ENCODE measurements at places on chromosomes 6 and 20.
A peak's percentile ranks its signal among the peaks of the same experiment; 100 is the strongest.

DNA sequence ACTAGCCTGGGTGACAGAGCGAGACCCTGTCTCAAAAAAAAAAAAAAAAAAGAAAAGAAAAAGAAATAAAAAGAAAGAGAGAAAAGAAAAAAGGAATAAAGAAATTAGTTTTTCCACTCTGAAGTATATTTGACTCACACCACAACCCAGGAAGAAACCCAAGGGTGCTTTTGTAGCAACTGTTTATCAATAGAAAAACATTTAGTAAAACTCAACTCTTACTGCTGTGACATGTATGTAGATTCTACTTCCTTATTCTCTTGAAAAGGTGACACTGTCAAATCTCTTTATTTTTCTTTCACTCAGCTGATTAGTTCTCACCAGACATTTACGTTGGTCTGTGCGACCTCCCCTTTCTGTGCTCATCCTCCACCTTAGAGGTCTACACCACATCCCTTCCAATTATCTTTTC lies 99.9 kb upstream of the SHLD1 start:
- no peak for DNase-seq

DNA sequence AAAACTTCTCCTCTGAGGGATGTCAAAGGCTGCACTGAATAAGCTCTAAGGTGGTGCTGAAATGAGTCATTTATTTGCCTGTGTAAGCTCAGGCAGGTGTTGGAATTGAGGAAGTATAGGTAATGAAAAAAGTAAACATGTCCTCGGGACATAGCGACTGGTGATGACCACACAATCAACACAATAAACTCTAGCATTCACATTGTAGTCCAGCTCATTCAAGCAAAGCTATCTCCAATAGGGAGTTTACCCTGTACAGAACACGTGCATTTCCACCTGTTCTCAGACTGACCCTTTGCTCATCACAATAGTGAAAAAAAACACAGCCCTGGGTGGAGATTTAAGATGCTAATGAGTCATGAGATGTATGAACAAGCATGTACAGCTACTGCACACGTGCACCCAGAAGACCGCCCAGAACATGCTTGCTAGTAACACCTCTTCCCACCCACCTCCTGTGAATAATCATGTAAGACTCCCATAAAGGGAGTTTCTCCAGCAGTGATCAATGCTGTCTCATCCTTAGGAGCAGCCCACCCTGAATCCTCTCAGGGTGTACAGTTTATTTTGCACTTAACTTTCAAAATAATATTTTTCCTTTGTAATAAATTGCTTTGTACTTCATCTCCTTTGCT lies 33.0 kb upstream of the POU5F1 start:
- DNase-seq, result peak; percentile 30

GRCh38 chr6:133674661-133675060 lies 214.3 kb upstream of the TCF21 start:
- DNase-seq, result no peak

- no peak for DNase-seq
These were observed 8.5 kb downstream of the CD164 start for GRCh38 chr6:109373762-109374161.

DNA sequence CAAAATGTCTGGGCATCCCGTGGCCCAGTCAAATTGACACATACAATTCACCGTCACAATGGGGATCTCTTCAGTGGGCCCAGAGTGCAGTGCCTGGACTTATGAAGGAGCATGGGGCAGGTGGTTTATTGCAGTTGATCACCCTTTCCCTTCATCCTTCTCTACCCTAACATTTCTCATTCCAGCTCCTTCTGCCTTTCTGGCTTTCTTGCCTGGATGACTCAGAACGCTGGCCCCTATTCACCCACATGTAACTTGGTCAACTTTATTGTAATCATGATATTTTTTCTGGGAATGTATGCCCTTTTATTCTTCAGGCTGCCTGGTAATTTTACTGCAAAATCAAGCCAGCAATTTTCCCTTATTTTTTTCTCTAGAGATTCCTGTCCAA lies 179.9 kb upstream of the DTNBP1 start:
- DNase-seq, result no peak

- DNase-seq, result no peak
These were observed 181.9 kb downstream of the ERMARD start for GRCh38 chr6:169933251-169933821.

DNA sequence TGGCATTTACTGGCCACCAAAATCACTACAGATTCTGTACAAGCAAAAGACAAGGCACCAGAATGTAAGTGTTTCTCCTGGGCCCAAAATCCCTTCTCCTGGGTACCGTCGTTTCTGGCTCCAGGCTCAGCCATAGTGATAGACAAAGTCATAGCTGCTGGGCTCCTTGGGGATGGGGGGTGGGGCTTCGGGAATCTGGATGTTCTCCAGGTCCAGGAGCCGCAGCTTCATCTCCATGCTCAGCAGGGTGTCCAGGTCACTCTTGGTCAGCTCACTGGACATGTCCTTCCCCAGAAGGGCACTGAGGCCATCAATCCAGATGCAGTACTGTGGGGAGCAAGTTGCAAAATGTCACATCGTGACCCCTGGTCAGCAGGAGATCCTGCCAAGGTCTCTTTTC lies 39.2 kb downstream of the ELMO2 start:
- DNase-seq, result no peak

DNA sequence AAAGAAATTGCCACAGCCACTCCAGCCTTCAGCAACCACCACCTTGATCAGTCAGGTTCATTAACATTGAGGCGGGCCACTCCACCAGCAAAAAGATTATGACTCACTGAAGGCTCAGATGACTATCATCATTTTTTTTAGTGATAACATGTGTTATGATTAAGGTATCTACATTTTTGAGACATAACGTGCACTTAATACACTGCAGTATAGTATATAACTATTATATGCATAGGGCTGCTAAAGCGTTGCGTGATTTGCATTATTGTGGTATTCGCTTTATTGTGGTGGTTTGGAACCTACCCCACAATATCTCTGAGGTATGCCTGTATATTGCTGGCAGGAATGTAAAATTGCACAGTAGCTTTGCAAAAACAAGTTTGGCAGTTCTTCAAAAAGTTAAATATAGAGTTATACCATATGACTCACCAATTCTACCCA lies 6.8 kb upstream of the RIPK1 start:
- DNase-seq, result no peak

DNA sequence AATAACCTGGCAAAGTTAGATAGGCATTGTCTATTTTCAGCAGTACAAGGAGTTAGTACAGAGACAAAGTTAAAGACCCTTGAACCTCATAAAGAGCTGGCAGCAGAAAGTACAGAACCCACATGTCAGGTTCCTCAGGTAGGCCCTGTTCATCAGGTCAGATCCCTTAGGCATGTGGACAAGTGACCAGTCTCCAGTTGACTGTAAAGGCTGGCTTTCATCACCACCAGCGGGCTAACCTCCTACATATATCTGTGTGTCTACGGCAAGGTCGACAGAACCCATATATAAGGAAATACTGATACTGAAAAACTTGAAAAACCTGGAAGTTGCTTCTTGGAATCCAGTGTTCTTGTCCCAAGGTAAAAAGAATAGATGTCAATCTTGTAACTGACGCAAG lies 223.1 kb upstream of the SGK1 start:
- DNase-seq, result no peak

- no peak for DNase-seq
These were observed 8.0 kb upstream of the PI16 start for GRCh38 chr6:36946526-36946925.

DNA sequence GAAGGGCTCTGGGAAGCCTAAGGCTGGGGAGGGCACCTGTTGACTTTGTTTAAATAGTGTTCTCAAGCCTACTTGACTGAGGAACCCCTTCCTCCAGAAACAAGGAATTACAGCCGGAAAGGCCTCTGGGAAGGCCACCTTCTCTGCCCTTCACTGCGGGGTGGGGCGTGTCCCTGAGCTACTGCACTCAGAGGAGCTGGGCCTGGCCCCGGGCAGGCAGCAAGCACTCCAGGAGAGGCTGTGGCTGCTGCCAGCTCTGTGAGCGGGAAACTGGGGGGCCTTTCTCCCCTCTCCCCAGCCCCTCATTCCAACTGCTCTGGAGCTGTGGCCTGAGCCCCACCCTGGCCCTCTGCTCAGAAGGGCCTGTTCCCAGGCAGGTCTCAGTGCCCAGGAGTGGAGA lies 4.0 kb upstream of the OSBPL2 start:
- DNase-seq, result no peak

DNA sequence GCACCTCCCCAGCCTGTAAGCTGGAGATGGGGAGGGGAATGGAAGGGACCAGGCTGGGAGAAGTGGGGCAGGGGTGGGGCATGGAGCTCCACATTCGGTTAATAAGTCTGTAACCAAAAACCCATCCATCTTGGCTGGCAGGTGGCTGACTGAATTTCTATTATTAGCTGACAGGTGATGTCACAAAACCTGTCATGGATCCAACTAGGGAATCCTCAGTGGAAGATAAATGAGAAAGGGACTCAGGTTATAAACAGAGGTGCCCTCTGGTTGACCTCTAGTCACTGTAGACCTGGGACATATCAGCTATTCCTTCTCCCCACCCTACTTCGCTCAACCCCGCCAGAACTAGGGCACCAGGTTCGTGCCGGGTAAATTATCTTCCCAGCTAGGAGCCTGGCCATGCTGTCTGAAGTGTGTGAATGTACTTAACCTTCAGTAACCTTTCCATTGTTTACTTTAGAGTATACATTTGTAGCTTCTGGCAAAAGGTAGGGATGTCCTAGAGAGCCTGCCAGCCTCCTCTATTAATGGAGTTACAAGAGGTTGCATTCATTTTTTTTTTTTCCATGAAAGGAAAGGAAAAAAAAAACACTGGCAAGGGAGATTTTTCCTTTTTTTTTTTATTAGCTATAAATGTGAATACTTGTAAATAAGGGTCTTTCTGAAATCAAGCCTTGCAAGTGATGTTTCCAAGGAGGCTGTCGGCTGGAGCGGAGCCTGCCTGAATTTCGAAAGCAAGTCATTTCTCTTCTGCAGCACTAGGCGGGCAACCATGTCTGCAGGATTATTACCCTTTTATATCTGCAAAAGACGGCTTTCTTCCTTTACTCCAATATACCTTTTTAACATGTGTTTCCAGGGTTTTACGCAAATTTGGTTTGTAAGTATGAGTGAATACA lies 135.9 kb downstream of the TMEM242 start:
- no peak for DNase-seq

- DNase-seq, result no peak
These were observed 25.1 kb upstream of the MAFB start for GRCh38 chr20:40714109-40714508.

- DNase-seq, result no peak
These were observed 151.2 kb downstream of the PDE10A start for GRCh38 chr6:165511807-165512206.

GRCh38 chr6:1901556-1901955 lies 291.8 kb downstream of the FOXC1 start:
- no peak for DNase-seq

GRCh38 chr6:32668226-32668747 lies 1.8 kb upstream of the HLA-DQB1 start:
- peak; percentile 9 for DNase-seq

DNA sequence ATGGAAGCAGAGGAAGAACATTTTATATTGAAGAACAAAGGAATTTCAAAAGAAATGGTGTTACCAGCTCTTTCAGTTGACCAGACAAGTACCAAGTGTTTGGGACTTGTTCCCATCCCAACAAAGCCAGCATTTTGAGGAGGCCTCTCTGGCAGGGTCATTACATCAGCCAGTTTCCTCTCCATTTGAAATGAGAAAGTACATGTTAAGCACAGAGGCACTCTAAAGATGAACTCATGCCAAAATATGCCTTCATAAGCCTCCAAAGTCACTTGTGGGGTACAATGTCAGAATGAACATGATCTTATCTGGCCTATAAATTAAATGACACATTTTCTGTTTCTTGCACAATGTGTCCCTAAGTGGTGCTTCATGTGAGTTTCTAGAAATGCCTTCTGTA lies 223.9 kb downstream of the PRL start:
- no peak for DNase-seq

DNA sequence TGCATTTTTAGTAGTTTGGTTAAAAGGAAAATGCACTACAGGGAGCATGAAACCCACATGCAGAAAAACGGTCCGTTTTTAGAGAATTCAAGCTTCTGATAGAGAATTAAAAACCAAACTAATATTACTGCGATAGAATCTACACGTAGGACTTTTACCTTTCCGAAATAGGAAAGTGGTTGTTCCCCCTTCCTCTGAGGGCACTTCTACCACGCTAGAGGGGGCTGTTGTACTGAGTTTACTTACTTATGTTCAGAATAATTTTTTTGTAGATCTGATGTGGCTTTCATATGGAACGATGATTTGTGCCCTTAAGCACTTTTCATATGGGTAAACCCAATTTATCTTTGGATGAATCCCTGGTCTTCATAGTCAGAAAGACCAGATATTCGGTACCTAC lies 264.3 kb upstream of the PLN start:
- DNase-seq, result peak; percentile 6

DNA sequence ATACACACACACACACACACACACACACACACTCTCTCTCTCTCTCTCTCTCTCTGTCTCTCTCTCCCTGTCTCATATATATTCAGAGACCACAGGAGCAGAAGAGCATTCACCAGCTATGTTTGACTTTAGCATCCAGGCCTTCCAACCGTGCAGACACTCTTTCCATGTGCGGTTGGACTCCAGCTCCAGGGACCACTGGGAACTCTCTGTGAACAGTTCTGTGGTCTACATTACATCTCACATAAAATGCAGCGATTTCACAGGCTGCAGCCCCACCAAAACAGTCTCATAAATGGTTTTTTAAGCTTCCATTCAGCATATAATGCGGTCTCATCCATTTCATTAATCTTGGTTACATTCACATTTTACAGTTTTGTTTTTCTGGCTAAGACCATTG lies 508.4 kb upstream of the SULF2 start:
- no peak for DNase-seq

DNA sequence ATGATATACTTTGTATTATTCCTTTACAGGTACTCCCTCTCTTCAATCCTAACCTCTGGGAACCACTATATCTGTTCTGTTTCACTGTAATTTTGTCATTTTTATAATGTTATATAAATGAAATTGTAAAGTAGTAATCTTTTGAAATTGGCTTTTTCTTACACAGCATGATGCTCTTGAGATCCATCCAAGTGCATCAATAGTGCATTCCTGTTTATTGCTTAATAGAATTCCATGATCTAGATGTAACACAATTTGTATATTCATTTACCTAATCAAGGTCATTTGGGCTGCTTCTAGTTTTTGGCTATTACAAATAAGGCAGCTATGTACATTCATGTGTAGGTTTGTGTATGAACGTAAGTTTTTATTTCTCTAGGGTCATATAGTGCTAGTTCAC lies 174.6 kb downstream of the KHDC1L start:
- DNase-seq, result no peak

DNA sequence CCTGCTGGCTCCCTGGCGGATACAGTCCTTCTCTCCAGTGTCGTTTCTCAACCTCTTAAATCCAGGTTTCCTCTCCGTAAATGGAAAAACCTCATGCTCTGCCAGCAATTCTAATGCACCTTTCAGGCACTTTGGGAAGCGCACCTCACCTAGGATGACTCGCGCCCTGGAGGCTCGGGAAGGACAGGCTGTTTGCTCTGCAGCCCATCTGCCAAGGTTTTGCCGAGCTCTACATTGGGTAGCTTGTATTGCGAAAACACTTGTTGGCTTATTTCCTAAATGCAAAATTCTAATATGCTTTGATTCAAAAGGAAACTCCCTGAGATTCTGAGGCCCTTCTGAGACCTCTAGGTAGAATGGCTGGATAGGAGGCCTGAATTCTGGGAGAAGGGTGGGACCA lies 102.6 kb upstream of the MLN start:
- DNase-seq, result no peak

- DNase-seq, result peak; percentile 35
These were observed at the start of gene CRIP3 for GRCh38 chr6:43308101-43308989. Gene CRIP3 (minus strand): TSS chr6:43308826. CDS start chr6:43308792, 34 bp downstream.
